EH (cell line): ENCODE measurements at places on chromosomes 5 and 9.
A peak's percentile ranks its signal among the peaks of the same experiment; 100 is the strongest.

- DNase-seq = peak; percentile 80
Measured at GRCh38 chr5:173615884-173616576, 420 bp downstream of the BOD1 start.

DNA sequence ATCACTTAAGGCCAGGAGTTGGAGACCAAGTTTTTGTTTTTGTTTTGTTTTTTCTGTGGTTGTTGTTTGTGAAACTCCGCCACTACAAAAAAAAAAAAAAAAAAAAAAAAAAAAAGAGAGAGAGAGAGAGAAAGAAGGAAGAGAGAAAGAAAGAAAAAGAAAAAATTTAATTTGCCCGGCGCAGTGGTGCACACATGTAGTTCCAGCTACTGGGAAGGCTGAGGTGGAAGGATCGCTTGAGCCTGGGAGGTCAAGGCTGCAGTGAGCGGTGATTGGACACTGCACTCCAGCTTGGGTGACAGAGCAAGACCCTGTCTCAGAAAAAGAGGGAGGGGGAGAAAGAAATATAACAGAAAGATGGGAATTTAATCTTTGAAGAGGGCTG lies 902 bp downstream of the THG1L start:
- no peak for DNase-seq

DNA sequence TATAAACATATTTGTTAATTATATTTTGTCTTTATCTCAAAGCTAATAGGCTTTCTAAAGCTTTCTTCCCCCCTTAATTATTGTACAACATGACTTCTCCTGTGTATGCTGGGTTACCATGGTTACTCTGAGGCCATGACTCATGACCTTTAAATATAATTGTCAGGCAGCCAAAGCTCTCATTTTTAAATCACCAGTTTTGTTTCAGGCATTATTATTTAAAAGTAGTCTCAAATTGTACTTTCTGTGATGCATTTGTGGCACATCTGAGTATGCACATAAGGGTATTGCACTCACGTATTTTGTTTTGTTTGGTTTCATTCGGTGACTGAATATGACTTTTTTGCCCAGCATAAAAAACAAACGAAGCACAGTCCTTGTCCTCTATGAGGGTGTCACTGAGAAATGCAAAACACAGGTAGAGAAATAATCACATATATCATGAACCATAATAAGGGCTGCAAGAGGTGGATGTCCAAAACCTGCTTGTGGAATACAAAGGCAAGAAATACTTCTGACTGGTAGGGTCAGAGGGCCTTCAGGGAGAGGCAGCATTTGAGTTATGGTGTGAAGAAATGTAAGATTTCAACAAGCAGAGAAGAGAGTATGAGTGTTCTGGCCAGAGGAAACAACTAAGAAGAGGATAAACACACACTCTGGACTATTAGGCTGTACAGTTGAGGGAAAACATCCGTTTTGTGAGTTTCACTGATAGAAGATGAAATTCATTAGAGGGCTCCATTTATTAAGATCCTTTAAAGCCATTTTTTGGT lies 2.1 kb downstream of the CCDC192 start:
- DNase-seq = peak; percentile 84

DNA sequence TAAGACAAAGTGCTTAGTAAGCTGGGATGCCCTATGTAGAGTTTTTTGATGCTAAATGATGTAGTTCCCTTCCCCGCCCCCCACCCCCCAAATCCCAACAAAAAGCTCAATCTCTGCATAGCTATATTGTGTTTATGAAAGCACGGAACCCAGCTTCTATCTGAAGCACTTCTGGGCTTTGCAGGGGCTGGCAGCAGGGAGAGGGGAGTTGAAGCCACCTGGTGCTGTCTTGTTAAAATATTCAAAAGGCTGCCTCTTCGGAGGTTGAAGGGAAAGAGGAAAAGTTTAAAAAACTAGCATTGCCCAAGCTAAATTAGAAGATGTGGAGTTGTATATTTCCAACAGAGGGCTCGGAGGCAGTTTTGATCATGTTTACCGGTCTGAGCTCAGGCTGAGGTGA lies 5.0 kb upstream of the TNC start:
- DNase-seq = no peak

DNA sequence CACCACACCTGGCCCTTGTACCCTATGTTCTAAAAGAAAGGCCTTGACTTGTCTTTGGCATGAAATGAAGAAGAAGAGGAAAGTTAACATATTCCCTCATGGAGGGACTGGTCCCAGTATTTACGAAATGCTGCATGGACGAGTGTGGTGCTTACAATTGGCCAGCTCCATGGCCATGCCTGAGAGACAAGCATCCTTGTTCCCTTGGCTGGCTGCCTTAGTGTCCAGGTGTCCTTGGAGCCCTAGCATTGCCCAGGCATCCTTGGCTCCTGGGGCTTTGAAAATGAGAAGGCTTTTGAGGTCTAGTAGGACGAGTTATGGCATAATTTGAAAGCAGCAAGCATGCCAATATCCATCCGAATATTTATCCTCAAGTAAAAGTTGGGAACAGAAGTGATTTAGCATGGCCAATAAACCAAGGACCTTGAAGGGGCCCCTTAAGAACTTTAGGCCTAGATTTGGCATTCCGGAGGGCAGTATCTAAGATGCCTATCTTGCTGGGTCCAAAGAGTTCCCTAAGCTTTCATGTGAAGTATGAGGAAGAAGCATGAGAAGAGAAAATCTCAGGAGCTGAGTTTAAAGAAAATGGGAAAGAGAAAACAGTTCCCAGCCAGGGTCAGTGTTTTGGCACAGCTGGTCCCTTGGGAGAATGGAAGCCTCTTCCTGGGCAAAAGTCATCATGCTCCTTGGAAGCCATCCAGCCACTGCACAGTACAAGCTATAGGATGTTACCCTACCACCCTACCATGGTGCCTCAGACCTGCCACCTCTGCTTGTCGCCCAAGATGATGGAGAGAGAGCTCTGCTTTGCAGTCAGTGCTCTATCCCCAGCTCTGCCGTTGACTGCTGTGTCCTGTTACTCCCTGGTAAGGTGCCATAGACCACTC lies 91.0 kb downstream of the AOPEP start:
- DNase-seq = peak; percentile 49
